GOT3 (cell line): ENCODE measurements at places on chromosomes 13 and 19.

GRCh38 chr19:6260912-6261650 lies 18.7 kb downstream of the MLLT1 start:
- DNase-seq, result no peak

- no peak for DNase-seq
These were observed 24.0 kb downstream of the USP12 start for GRCh38 chr13:27147530-27148170.

- DNase-seq, result no peak
These were observed 52.0 kb upstream of the TNFRSF19 start for GRCh38 chr13:23518231-23518630.

DNA sequence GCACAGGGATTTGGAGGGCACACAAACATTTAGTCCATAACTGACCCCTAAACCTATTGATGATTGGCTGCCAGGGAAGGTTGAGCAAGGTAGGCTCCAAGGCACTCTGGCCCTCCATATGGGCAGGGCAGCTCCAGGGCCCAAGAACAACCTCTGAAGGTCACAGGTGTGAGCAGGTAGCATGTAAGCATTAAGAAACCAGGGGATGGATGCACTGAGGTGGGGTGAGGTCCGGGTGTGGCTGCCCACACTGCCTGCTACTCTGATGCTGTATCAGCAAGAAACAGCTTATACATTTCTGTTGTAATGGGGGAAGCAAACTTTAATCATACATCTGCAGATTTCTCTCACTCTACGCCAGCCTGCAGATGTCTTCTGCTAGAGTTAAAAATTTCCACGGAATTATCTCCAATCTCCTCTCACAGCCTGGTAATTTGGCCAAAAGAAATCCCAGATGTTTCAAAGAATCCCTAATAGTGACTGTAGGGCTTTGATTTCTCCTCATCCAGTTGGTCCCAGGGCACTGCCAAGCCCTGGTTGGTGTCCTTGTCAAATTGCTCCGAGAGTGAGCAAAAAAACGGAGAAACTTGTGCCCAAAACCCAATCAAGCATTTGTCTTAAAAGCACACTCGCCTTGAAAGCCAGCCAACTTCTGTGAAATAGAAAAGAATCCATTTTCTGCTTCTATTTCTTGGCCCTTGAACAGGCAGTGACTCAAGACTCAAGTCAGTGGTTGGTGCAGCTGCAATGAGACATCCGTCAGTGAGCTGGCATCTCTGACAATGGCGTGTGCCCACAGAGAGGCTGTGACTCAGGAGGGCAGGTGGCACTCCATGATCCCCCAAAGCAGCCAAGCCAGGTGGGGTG lies 72.5 kb upstream of the MRI1 start:
- DNase-seq, result peak; percentile 12

- DNase-seq, result no peak
These were observed 10.2 kb upstream of the FUT2 start for GRCh38 chr19:48685583-48685982.
